Thyroid gland (tissue), 4 donors: ENCODE measurements at places on chromosomes 2 and 18.
A peak's percentile ranks its signal among the peaks of the same experiment; 100 is the strongest.

DNA sequence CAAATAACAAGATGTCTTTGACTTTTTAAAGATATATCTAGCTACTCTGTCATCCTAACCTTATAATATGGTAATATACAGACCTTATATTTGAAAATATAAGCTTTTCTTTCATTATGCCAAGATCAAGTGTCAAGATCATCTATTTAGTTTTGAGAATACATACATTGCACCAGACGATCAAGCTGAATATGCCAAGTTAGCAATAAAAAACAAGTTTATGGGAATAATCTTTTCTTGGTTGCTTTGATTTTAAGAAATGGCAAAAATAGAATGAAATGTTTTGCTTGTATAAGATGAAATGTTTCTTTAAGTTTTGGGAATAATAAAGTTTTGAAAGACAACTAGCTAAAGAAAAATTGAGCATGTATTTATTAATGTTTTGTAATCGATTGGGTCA lies 163.8 kb downstream of the DPP4 start:
- no peak overlapping the region for H3K4me3 ChIP-seq
- no peaks in the 10 kb centered on the region for H3K36me3 ChIP-seq
- no peak for DNase-seq
- no peak overlapping the region for H3K27ac ChIP-seq
- H3K4me1 ChIP-seq: no peaks in the 10 kb centered on the region

GRCh38 chr18:46311491-46311890 lies 207.3 kb downstream of the HAUS1 start:
- no peaks in the 10 kb centered on the region for H3K27me3 ChIP-seq
- H3K27ac ChIP-seq: peak overlapping the region; percentile 81
- no peak for DNase-seq
- H3K36me3 ChIP-seq: no peaks in the 10 kb centered on the region
- no peak overlapping the region for H3K4me3 ChIP-seq
- no peaks in the 10 kb centered on the region for H3K4me1 ChIP-seq

GRCh38 chr2:109508556-109508955 lies 105.2 kb downstream of the SEPTIN10 start:
- H3K27me3 ChIP-seq: no peaks in the 10 kb centered on the region
- no peak for DNase-seq
- H3K4me3 ChIP-seq: no peak overlapping the region
- H3K36me3 ChIP-seq: no peaks in the 10 kb centered on the region

- H3K27me3 ChIP-seq: no peaks in the 10 kb centered on the region
- H3K36me3 ChIP-seq: no peaks in the 10 kb centered on the region
- H3K27ac ChIP-seq: no peak overlapping the region
- peaks cover 8% of the 10 kb centered on the region for H3K4me1 ChIP-seq
These were observed 121.3 kb downstream of the FMNL2 start for GRCh38 chr2:152456262-152456661.

- no peak for DNase-seq
- H3K4me3 ChIP-seq: no peak overlapping the region
- no peaks in the 10 kb centered on the region for H3K4me1 ChIP-seq
These were observed 426.3 kb upstream of the ZEB2 start for GRCh38 chr2:144946263-144946662.

DNA sequence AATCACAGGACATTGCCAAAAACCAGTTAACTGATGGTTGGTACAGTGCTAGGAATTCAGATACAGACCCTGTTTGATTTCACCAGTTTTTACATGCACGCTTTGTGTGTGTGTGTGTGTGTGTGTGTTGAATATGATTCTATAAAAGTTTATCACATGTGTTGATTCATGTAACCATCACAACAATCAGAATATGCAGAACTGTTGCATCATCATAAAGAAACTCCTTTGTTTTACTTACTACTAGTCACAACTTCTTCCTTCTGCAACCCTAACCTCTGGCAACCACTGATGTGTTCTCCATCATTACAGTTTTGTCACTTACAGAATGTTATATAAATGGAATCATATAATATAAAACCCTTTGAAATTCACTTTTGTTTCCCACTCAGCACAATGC lies 144.8 kb upstream of the CYP26B1 start:
- H3K27me3 ChIP-seq: no peaks in the 10 kb centered on the region
- H3K27ac ChIP-seq: no peak overlapping the region
- no peak overlapping the region for H3K4me3 ChIP-seq
- DNase-seq: no peak
- H3K36me3 ChIP-seq: no peaks in the 10 kb centered on the region

GRCh38 chr2:134623796-134624195 lies 95.0 kb downstream of the TMEM163 start:
- no peaks in the 10 kb centered on the region for H3K27me3 ChIP-seq
- DNase-seq: no peak
- no peaks in the 10 kb centered on the region for H3K4me1 ChIP-seq
- no peak overlapping the region for H3K27ac ChIP-seq
- H3K4me3 ChIP-seq: no peak overlapping the region

- H3K36me3 ChIP-seq: no peaks in the 10 kb centered on the region
- no peak for DNase-seq
- no peak overlapping the region for H3K27ac ChIP-seq
- H3K4me1 ChIP-seq: no peaks in the 10 kb centered on the region
These were observed 59.7 kb downstream of the XDH start for GRCh38 chr2:31354837-31355236.

GRCh38 chr2:53821810-53822209 lies 35.0 kb downstream of the ERLEC1 start:
- H3K27ac ChIP-seq: no peak overlapping the region
- no peak for DNase-seq
- H3K4me1 ChIP-seq: no peaks in the 10 kb centered on the region
- peaks cover 15% of the 10 kb centered on the region for H3K36me3 ChIP-seq
- no peaks in the 10 kb centered on the region for H3K27me3 ChIP-seq

DNA sequence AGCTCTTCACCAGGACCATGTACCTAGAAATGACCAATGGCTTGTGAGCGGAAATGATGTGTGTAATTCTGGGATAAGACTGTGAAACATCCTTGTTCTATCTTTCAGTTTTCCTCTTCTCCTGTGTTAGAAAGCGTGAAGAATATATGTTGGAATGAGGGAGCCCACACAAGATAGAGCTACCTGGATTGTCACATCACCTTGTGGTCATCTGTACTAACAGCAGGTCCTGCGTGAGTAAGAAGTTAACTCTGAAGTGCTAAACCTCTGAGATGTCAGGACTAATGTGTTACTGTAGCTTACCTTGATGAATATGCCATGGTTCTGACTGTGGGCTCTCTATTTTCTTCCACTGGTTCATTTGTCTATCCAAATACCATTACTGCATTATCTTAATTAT lies 75.6 kb downstream of the FASTKD2 start:
- DNase-seq: no peak
- no peak overlapping the region for H3K4me3 ChIP-seq
- no peak overlapping the region for H3K27ac ChIP-seq
- no peaks in the 10 kb centered on the region for H3K4me1 ChIP-seq
- no peaks in the 10 kb centered on the region for H3K27me3 ChIP-seq

DNA sequence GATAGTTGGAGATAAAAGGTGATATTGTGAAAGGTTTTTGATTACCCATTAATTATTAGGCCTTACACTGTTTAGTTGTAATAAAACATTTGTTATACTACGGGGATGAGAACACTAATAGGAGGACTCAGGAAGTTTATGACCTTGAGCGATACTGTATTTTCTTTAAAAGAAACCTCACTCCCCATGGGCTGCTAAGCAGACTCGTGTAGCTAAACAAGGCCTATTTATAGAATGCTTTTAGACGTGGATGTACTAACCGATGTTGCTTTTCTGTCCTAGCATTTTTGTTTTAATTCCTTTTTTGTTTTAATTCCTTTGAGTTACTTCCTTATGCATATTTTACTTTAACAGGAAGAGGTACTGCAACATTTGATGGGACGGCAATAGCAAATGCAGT lies 22.9 kb downstream of the MSH6 start:
- no peak overlapping the region for H3K27ac ChIP-seq
- H3K36me3 ChIP-seq: peaks cover 49% of the 10 kb centered on the region
- H3K4me3 ChIP-seq: no peak overlapping the region
- H3K27me3 ChIP-seq: no peaks in the 10 kb centered on the region
- H3K4me1 ChIP-seq: no peaks in the 10 kb centered on the region

DNA sequence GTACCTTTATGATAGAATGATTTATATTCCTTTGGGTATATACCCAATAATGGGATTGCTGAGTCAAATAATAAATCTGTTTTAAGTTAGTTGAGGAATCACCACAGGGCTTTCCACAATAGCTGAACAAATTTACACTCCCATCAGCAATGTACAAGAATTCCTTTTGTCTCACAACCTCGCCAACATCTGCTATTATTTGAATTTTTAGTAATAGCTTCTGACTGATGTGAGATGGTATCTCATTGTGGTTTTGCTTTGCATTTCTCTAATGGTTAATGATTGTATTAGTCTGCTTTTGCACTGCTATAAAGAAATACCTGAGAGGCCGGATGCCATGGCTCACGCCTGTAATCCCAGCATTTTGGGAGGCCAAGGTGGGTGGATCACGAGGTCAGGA lies 1387.6 kb upstream of the ACVR2A start:
- no peaks in the 10 kb centered on the region for H3K4me1 ChIP-seq
- H3K36me3 ChIP-seq: no peaks in the 10 kb centered on the region
- H3K27me3 ChIP-seq: no peaks in the 10 kb centered on the region

DNA sequence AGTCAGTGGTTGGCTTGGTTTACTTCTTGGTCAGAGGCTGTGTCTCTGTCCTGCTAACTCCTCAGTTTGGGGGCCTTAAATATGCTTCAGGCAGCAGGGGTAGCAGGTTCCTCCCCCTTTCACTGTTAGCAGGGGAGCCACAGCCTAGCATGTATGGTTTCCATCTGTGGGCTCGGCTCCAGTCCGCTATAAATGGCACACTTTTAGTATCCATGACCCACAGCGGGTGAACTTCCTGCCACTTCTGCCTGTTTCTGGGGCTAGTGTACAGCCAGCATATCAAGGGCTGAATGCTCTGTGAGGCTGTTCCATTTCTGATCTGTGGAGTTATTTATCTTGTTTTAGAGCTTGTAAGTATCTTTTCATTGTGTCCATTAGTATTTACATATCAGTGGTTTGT lies 58.3 kb downstream of the MRPL33 start:
- no peaks in the 10 kb centered on the region for H3K27me3 ChIP-seq
- H3K4me1 ChIP-seq: no peaks in the 10 kb centered on the region
- no peak overlapping the region for H3K4me3 ChIP-seq
- DNase-seq: no peak
- no peak overlapping the region for H3K27ac ChIP-seq

- H3K27ac ChIP-seq: no peak overlapping the region
- H3K27me3 ChIP-seq: peaks cover 10% of the 10 kb centered on the region
- no peaks in the 10 kb centered on the region for H3K4me1 ChIP-seq
- no peaks in the 10 kb centered on the region for H3K36me3 ChIP-seq
- peak; percentile 52 for DNase-seq
These were observed 43.9 kb upstream of the RAB11FIP5 start for GRCh38 chr2:73156539-73157124.

DNA sequence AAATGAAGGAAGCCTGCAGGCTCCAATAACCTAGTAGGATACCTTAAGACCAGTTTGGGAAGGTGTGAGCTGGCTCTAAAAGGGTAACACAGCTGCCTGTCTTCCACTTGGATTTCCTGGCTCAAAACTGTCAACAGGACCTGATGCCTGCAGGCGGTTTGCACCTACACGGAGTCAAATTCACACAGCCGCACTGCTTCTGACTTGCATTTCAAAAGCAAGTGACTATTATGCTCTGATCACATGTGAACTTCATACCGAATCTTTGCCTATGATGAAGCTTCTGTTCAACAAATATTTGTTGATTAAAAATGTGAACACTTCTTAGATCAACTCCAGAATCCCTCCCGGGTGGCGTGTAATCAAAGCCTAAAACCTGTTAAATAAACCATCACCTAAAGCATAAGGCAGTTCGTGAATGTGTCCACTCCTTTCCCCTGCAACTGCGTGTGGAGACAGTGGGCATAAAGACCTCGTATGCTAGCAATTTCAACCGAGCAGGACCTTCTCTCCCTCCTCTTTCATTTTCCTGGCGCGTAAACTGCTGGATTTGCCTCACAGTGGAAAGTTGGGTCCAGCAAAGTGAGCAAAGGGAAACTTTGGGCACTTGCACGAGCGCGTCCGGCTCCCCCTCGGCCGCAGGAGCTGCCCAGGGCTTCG lies 784 bp downstream of the CRACDL start:
- no peaks in the 10 kb centered on the region for H3K4me1 ChIP-seq
- H3K36me3 ChIP-seq: no peaks in the 10 kb centered on the region
- H3K4me3 ChIP-seq: peak overlapping the region; percentile 48
- DNase-seq: peak; percentile 20

GRCh38 chr2:67214585-67215185 lies 182.4 kb upstream of the ETAA1 start:
- H3K27me3 ChIP-seq: no peaks in the 10 kb centered on the region
- no peak overlapping the region for H3K27ac ChIP-seq
- H3K4me1 ChIP-seq: no peaks in the 10 kb centered on the region
- H3K4me3 ChIP-seq: no peak overlapping the region

DNA sequence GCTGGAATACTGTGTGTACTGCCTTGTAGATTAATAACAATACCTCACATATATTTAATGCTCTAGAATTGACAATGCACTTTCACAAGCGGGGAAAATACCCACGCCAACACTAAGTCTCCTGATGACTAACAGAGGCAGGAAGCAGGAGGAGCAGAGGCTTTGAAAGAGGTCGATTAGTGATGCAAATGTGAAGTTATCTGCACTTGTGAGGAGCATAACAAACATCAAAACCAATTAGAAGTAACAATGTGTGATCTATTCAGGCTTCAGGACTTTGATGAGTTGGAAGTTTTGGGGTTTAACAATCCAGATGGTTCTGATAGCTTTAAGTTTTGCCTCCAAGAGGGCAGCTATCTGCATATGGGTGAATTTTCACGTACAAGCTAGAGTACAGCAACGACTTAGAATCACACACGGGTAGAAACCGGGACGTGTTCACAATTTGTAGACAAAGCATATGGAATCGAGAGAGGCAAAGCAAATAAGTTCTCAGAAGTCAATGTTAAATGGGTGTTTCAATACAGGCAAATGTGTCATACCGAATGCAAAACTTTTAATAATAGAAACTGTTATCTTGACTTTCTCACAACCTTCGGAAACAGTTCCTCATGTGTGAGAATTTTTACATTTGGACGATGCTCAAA lies 114.5 kb downstream of the METTL8 start:
- peak overlapping the region; percentile 14 for H3K27ac ChIP-seq
- H3K4me1 ChIP-seq: peaks cover 31% of the 10 kb centered on the region
- DNase-seq: no peak
- no peaks in the 10 kb centered on the region for H3K27me3 ChIP-seq

- H3K4me3 ChIP-seq: no peak overlapping the region
- no peak for DNase-seq
- H3K27ac ChIP-seq: no peak overlapping the region
- no peaks in the 10 kb centered on the region for H3K36me3 ChIP-seq
These were observed 98.5 kb upstream of the DOCK10 start for GRCh38 chr2:225140723-225141122.

DNA sequence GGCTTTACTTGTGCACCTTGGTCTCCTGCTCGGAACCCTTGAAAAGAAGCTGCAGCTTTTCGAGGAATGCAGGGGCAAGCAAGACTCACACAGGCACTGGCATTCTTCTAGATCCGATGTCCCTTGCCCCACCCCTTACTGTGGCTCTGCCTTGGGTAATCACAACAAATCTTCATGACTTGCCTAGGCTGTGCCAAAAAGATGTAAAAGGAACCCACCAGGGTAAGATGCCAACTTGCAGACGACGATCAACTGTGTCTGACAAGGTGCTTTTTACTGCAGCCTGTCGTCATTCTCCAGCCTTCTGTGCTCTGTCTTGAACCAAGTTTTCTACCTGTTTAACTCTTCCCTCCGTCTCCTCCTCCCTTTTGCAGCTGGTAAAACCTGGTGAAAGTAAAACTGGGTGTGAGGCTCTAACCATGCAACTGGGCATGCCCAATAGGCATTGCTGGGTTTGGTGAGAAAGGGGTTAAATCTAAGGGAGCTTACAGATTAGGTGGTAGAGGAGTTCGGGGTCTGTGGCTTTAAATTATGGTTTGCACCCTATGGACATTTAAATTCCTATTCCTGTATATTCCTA lies 909 bp upstream of the NRXN1 start:
- H3K27ac ChIP-seq: no peak overlapping the region
- no peak overlapping the region for H3K4me3 ChIP-seq
- DNase-seq: no peak
